ENCODE measurements at places on chromosomes 3 and 15.
A peak's percentile ranks its signal among the peaks of the same experiment; 100 is the strongest.

DNA sequence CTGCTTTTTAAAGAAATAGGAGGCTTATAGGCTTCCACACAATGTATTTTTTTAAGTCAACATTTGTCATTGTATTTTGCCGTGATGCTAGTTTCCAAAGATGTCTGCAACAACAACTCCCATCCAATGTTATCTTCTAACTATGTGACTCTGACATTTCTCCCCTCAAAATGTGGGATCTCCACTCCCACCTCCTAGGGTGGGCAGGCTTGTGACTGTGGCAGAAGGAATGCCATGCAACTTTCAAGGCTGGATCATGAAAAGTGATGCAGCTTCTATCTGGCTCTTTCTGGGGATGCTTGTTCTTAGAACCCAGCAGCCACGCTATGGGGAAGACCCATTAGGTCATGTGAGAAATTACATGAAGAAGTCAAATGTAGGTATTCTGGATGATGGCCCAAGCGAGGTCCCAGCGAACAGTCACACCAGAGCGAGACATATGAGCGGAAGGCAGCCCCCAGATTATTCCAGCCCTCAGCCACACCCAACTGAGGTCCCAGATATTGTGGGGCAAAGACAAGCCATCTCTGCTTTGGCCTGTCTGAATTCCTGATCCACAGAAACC, 124.3 kb downstream of the BDH1 start:
- DNase-seq: no peak

- no peak for DNase-seq
These were observed 16.0 kb downstream of the MED12L start for GRCh38 chr3:151101270-151101969.

DNA sequence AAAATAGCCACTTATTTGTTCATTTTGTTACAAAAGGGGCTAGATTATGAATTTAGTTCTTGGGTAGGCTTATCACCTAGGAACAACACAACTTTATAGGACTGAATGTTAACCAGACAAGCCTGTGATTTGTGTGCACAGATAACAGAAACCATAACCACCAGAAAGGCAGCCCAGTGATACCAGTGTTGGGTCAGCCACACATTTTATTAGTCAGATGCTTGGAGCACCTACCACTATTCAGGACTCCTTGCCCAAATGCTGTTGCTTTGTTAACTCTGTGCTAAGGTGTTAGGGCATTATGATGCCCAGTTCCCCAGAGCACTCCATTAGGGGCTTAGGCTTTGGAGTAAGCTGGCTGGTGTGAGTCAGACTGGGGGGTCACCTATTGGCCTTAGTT, 22.5 kb downstream of the PLCL2 start:
- DNase-seq: no peak

- DNase-seq: no peak
These were observed 182.2 kb downstream of the RAP2B start for GRCh38 chr3:153343988-153344782.

GRCh38 chr15:76565366-76565765, 228.8 kb downstream of the ISL2 start:
- DNase-seq: no peak

DNA sequence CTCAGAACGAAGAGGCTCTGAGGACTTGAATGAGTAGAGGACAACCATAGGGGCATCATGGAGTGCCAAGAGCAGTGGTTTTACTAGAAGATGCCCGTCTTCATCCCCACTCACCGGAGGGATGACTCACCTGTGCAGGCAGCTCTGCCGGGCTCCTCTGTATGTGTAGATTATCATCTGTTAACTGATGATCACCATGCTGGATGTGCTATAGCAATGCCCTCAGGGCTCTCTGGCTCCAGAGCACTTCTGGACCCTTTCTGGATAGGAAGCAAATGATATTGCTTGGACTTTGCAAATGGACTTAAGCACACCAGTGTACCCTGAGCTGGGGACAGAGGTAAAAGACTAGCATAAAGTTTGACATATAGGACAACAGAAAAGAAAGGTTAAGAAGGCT, 10.2 kb upstream of the TGFBR2 start:
- no peak for DNase-seq

DNA sequence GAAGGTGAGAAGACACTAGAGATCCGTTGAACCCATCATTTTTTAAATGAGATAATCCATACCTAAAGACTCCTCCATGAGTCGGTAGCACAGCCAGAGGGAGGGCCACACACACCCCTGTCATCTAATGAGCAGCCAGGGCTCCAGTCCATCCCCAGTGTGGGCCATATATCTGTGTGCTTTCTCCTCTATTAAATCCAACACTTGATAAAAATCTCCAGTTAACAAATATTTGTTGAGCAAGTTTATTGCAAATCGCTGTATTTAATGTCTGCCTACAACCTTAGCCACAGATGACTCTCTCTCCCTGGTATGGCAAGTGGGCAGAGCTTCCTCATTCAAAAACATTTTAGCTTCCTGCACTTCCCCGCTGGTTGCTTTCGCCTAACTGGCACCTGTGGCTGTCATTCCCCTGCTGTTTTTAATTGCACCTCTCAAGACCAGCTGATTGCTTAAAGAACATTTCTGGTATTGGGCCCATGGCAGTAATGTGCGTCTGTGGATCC, 82.8 kb downstream of the SMAD3 start:
- DNase-seq: no peak

GRCh38 chr3:138469874-138470273, 35.5 kb downstream of the ESYT3 start:
- no peak for DNase-seq

- no peak for DNase-seq
These were observed 34.9 kb downstream of the CCDC33 start for GRCh38 chr15:74270854-74271520.

GRCh38 chr15:48896869-48897814, 19.2 kb downstream of the EID1 start:
- DNase-seq: no peak

DNA sequence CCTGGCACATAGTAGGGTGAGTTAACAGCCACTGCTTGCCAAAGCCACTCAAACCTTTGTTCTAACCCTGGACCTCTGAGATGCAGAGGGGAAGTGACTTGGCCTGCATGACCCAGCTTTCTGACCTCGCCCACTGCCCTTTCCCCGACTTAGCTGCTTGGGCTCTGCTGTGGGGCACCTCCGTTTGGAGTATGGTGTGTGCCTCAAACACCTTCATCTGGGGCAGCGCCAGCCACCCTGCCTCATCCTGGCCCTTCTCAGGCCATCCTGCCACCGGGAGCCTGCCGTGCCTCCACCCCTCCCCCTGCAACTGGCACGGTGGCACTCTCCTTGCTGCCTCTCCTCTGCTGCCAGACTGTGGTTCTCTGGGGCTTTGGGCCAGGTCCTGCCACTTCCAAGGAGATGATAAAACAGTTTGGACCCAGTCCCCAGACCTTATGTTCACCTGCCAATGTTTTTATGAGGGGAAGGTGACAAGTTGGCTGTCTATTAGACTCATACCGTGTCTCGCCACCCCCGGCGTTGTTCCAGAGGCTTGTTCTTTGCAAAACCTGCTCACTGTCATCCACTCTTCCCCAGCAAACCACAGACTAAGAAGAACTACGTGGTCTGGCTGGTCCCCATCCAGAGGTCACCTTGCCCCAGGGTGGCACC, 32.2 kb downstream of the SLC6A6 start:
- DNase-seq: no peak

GRCh38 chr3:50210510-50211367, 5.7 kb downstream of the SLC38A3 start:
- DNase-seq: no peak

DNA sequence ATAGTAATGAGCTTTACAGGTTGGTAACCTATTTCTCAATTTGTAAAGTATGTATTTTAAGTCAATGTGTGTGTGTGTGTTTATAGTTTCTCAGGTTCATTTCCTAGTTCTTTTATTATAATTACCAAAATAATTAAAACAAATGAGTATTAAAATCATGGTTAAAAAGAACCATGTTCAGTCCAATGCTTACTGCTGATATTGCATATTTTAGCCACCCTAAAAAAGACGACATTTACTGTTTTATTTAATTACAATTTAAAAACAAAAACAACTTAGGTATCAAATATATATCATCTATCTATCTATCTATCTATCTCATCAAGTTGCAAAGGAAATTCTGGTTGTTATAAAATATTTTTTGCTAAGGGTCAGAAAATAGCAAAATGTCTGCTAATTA, 203.3 kb downstream of the GBE1 start:
- no peak for DNase-seq

- no peak for DNase-seq
These were observed 39.2 kb downstream of the ROPN1B start for GRCh38 chr3:126008219-126008618.

- no peak for DNase-seq
These were observed 218.5 kb downstream of the BBX start for GRCh38 chr3:107740992-107741896.

DNA sequence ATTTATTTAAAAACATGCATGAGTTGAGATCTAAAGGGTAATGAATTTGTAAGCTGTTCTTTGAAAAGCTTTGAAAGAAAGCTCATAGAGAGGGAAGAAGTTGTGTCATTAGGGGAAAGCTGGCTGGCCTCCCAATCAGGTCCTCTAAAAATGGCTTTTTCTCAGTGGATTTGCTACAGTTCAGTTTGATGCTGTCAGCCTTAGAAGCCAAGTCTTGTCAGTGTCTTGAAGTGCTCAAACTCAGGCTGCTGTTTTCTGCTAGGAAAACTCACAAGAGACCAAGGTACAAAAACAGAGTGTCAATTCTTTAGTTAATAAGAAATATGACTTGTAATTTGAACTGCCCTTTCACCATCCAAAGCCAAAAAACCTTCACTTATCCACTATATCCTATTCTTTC, 243.8 kb downstream of the OTOL1 start:
- DNase-seq: no peak

- no peak for DNase-seq
These were observed 23.5 kb downstream of the KIF9 start for GRCh38 chr3:47259114-47259513.

- no peak for DNase-seq
These were observed at the start of gene CD86 for GRCh38 chr3:122055215-122055614. Gene CD86 (plus strand): TSS chr3:122055362. CDS start chr3:122055490, 128 bp downstream.

- DNase-seq: no peak
These were observed 45.0 kb downstream of the BLM start for GRCh38 chr15:90762109-90762508.

GRCh38 chr3:186929685-186930084, 641 bp upstream of the ST6GAL1 start:
- DNase-seq: no peak

- no peak for DNase-seq
These were observed 23.2 kb downstream of the NRG4 start for GRCh38 chr15:75989045-75989444.

GRCh38 chr3:156705761-156706616, 31.6 kb downstream of the TIPARP start:
- no peak for DNase-seq

DNA sequence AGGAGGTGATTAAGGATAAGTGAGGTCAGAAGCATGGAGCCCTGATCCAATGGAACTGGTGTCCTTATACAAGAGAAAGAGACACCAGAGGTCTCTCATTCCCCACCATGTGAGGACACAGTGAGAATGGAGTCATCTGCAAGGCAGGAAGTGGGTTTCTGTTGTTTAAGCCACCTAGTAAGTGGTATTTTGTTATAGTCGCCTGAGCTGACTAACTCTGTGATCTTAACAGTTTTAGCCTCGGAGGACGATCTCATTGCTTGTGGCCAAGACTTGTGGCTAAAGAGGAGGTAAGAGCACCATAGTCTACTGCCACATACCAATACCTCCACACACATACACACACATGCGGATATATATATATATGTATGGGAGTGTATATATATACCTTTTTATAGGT, 73.8 kb downstream of the MCTP2 start:
- DNase-seq: no peak

GRCh38 chr3:31671976-31672375, 139.3 kb downstream of the STT3B start:
- DNase-seq: no peak

- DNase-seq: no peak
These were observed 63.3 kb upstream of the MITF start for GRCh38 chr3:69675786-69676530.

- DNase-seq: no peak
These were observed 1.8 kb downstream of the CLCN2 start for GRCh38 chr3:184359610-184360009.

GRCh38 chr15:77634266-77634962, 1.7 kb upstream of the LINGO1 start:
- DNase-seq: peak; percentile 65

DNA sequence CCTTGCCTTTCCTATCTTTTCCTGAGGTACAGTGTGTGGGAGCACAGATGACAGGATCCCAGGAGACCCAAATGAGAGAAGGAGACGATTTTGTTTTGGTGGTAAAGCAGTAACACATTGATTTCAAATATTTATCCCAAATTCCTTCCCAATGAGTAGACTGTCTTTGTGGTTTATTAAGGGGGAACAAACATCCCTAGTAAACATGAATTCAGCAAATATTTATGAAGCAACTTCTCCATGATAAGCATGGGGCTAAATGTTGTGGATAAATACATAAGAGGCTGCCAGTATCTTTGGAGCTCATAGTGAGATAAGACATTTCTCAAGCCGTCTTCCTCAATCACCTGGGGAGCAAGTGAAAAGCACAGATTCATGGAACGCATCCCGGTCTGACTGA, 460.8 kb upstream of the CFAP20DC start:
- DNase-seq: no peak

GRCh38 chr3:177439694-177440269, 242.5 kb upstream of the TBL1XR1 start:
- DNase-seq: no peak

GRCh38 chr3:9398700-9399336, 1.4 kb downstream of the SETD5 start:
- DNase-seq: no peak

DNA sequence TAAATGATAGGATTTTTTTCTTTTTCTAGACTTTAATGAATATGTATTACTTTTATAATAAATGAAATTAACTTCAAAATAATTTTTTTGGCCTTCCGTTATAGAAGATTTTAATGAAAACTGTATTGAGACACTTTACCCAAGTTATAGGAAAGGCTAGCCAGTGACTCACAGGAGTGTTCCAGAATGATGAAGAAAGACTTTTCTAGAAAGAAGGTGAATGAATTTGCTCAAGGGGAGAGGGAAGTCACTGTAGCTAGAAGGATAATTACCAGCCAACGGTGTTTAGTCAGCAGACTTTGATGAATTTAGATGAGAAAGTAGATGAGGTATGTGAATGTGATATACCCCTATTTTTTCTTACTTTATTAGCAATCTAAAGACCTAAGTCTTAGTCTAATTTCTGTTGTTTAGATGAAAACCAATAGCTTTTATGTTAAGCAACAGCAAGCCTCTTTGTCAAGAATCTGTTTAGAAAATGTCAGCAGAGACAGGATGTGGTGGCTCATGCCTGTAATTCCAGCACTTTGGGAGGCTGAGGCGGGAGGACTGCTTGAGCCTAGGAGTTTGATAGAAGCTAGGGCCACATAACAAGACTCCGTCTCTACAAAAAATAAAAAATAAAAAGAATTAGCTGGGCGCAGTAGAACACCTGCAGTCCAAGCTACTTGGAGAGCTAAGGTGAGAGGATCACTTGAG, 3.2 kb downstream of the ALAS1 start:
- DNase-seq: no peak

DNA sequence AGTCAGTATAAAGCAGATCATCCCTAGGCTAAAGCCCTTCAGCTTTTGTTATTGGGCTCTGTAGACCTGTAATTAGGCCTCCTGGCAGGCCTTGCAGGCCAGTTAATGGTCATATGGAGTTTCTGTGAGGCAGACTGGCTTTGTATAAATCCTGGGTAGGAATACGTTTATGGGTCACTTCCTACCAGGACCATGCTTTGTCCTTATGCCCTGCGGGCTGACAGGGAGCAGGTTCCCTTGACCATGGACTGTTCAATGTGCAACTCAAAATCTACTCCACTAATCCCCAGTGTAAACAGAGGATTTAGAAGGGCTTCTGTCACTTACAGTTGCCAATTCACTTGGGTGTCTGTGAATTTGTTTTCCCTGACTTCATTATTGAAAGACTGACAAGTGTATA, 202.7 kb upstream of the MLF1 start:
- DNase-seq: no peak
